WTC11 (cell line): ENCODE measurements at places on chromosomes 12 and 14. TPM values are rescaled to one million over a fixed set of nuclear protein-coding genes. Genes with fewer than 3 reads are reported as not detected.

DNA sequence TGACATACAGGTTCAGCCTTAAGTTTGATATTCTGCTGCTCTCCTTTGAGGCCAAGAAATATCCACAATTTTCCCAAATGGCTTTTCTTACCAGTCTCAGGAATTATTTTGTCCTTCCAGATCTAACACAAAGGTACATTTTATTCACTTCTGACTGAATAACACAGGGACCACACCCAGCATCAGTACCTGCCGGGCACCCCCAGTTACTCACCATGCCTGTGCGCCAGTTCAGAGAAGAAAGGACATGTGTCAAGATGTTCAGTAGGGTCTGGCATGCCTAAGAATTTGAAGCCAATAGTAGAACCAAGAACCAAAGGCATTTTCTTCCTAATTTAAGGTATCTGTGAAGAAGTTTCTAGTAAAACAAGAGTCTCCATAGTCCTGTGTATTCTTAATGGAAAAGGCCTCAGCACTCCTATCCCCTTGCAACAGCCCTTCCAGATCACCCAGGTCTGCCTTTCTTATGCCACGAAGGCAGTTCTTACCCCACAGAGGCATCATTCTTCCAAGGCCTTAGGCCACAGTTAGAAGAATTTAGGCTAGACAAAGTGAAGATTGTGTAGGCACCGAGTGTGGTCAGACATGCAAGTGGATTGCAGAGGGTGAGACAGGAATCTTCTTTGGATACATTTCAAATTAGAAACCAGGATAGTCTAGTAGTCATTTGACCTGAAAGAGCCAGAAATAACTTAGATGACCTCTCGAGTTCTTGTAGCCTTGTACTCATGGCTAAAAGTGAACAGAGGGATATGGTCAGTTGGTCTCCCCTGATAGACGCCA lies 140.1 kb upstream of the HIF1A start:
- no peak for DNase-seq

GRCh38 chr12:12249216-12250050 lies 17.4 kb downstream of the LRP6 start:
- no peak for DNase-seq

GRCh38 chr14:66745078-66745477 lies 237.1 kb downstream of the GPHN start:
- no peak for DNase-seq

Gene PWP1
- 42.1 to 54.2 TPM (median 46.2 TPM) in 3 replicates for total RNA-seq

DNA sequence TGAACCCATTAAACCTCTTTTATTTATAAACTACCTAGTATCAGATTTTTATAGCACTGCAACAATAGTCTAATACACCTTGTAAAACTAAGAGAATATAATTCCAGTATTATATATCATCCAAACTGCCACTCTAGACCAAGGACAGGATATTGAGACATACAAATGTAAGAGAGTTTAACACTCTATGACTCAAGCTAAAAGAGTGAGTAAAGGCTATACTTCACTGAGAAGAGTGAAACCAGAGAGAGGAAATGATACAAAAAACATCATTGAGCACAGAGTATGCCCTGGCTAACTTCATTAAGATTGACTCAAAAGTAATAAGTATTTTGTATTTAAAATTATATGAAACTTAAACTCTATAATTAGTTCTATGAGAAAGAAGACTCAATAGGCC lies 1951.9 kb upstream of the SEL1L start:
- no peak for DNase-seq

- no peak for DNase-seq
Measured at GRCh38 chr12:29152223-29152868, 3.3 kb downstream of the FAR2 start.

DNA sequence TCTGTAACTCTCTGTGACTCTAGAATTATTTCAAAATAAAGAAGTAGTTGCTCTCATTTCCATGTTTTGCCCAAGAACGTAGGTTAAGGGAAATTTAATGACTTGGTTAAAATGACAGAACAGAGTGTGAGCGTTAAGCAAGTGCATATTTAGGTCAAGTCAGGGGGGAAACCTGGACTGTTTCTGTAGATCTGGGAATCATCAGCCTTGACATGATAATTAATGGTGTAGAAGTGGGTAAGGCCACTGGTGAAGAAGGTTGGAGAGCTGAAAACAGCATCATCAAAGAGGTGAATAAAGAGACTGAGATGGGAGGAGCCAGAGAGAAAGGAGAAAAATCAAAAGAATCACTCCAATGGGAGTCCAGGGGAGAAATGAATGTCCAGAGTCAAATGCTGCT lies 49.4 kb upstream of the STK38L start:
- DNase-seq, result no peak

Gene CCDC175
- total RNA-seq, result 0.16 to 0.27 TPM in 2 of 3 replicates, not detected in the other

GRCh38 chr14:95547626-95548327 lies 12.9 kb downstream of the GLRX5 start:
- no peak for DNase-seq

DNA sequence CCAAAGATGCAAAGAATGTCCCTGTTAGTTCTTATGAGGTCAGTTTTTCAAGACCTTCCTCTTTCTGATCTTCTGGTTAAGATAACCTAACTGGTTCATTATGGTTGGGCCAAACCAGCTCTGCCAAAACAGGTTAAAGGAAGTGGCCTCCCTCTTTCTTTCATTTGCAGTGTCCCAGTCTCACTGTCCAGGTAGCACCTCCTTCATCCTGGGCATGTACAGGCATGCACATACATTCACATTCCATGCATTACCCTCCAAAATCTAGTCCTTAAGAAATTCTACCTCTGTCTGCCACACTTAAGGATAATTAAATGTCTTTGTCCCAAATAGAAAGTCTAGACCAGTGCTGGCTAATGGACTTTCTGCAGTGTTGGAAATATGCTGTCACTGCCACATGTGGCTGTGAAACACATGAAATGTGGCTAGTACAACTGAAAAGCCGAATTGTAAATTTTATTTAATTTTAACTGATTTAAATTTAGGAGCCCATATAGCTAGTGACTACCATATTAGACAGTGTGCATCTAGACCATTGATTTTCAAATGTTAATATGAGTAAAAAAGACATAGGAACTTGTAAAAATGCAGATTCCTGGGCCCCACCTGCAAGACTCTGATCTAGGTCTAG lies 169.3 kb downstream of the PCNX1 start:
- DNase-seq, result no peak

DNA sequence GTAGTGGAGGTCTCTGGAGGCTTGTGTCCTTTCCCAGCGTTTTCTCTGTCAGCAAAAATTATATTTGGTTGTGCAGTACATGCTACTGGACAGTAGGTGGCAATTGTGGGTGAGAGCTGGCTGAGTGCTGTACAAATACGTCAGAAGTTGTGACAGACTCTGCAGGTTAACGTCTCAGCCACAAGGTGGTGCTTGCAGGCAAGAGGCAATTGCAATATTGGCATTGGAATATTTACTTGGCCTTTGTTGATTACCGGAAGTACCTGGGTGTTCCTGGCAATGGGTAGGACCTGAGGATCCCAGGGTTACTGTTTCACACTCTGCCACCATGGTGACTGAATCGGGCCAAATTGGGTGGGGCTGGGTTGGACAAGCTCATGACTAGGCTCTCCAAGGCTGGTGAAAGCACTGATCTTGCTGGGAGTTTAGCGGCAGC lies 333.9 kb upstream of the LMO3 start:
- peak; percentile 74 for DNase-seq

- no peak for DNase-seq
Measured at GRCh38 chr14:27077214-27077613, 479.4 kb upstream of the NOVA1 start.

DNA sequence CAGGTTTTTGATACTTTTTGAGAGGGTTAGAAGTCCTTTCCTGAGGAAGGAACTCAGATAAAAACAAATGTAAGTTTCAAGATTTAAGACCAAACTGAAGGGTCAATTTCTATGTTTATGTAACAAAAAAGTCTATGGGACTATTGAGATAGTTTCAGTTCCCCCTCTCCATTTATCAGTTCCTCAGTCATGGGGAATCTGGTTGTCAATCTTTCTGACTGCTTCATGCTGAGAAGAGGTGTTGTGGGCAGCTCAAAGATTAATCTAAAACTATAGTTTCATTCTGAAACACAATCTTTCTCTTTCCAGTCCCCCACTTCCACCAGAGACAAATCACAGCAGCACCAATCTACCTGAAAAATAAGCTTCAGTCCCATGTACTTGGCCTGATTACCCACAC lies 93.7 kb downstream of the KCNMB4 start:
- no peak for DNase-seq

Gene COX8C
- total RNA-seq, result not detected in 3 replicates

Gene SPIC
- not detected in 3 replicates for total RNA-seq

GRCh38 chr12:19144287-19144686 lies 14.8 kb downstream of the PLEKHA5 start:
- no peak for DNase-seq

DNA sequence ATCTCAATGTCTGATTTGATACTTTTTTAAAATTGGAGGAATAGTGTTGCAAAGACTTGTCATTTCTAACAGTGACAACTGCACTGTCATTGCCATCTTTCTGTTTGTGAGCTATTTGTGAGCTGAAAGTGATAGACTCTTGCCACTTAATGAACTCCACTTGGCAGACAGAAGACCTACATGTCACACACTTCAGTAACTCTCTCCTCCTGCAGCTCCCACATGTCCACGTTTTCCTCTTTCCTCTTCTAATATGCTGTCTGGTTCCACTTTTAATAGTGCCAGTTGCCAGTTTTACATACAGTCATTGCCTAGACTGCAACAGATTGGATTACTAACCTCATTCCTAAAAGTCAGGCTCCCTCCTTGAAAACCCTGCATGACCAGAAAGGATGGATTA lies 121.5 kb downstream of the CAPZA3 start:
- DNase-seq, result no peak

Gene FBXW8
- 15.6 to 18.5 TPM (median 18.0 TPM) in 3 replicates for total RNA-seq

Gene PYM1
- 55.5 to 61.7 TPM (median 57.3 TPM) in 3 replicates for total RNA-seq

DNA sequence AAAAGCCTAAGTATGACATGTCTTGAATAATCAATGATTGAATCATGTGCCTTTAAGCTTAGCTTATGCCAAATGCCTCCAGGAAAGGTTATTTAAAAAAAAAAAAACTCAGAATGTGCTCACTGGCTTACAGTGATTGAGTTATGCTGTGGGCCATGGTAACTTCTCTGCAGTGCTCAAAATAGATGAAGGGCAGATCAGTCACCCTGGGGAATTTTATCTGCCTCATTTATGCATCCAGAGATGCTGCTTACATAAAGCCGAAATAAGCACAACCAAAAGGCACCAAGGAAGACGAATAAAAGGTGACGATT lies 118.7 kb upstream of the MDM1 start:
- DNase-seq, result no peak

Gene POTEM
- not detected in 3 replicates for total RNA-seq
